Left lung (tissue), 14 donors: ENCODE measurements at places on chromosomes 1 and 21.
A peak's percentile ranks its signal among the peaks of the same experiment; 100 is the strongest.

DNA sequence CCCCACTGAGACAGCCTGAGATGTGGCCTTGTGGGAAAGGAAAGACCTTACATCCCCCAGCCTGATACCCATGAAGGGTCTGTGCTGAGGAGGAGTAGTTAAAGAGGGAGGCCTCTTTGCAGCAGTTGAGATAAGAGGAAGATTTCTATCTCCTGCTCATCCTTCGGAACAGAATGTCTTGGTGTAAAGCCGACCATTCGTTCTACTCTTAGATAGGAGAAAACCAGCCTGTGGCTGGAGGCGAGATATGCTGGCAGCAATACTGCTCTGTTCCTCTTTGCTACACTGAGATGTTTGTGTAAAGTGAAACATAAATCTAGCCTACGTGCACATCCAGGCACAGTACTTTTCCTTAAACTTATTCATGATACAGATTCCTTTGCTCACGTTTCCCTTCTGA lies 1.5 kb upstream of the CCDC27 start:
- DNase-seq: no peak

GRCh38 chr1:35988237-35988636 lies 57.3 kb downstream of the AGO3 start:
- DNase-seq: no peak

DNA sequence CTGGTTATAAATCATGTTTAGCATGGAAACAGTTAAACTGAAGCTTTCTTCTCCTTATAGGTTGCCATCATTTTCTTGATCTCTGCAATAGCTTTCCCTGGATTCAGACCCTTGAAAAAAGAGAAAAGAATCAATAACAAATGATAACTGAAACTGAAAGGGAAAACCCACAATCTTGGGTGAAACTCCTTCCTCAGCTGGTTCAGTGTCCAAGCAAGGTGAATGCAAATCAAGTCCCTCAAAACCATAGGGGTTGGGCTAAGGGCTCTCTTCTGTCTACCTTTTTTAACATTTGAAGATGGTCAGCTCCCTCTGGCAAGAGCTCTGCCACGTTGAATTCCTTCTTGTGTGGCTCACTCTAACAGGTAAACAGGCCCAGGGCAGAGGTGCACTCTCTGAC lies 7.1 kb upstream of the ATP13A2 start:
- DNase-seq: no peak

GRCh38 chr1:210728437-210729149 lies 399.9 kb downstream of the HHAT start:
- DNase-seq: no peak

- DNase-seq: no peak
Observed at GRCh38 chr1:111487133-111487532, 13.3 kb downstream of the C1orf162 start.

GRCh38 chr1:52057255-52057654 lies 1.2 kb downstream of the BTF3L4 start:
- DNase-seq: no peak

DNA sequence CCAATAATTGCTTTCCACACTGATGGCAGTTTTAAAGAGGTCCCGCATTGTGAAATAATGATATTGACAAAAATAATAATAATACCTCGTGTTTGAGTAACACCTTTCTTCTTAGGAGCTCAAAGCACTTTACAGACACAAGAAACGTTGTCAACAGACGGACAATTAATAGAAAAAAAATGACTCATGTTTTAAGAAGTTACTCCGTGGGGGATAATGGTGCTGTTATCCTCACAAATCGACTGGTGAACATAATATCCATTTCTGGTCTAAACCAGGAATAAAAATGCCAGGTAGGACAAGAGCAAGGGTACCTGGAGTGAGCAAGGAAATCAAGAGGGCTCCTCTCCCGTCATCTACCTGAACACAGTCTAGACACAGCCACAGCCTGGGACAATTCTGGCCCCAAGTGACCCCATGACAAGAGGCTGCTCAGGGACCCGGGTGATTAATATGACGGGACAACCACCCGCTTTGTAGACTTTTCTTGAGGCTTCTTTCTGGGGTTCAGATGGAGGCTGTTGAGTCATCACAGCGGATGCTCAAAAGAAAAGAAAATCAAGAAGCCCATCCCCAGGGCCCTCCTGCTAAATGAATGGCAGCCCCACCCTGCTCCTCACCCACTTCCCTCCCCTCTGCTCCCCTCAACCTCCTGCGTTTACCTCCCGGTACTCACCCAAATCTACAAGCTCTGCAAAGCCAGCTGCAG lies 146.2 kb upstream of the IRF2BP2 start:
- DNase-seq: no peak

DNA sequence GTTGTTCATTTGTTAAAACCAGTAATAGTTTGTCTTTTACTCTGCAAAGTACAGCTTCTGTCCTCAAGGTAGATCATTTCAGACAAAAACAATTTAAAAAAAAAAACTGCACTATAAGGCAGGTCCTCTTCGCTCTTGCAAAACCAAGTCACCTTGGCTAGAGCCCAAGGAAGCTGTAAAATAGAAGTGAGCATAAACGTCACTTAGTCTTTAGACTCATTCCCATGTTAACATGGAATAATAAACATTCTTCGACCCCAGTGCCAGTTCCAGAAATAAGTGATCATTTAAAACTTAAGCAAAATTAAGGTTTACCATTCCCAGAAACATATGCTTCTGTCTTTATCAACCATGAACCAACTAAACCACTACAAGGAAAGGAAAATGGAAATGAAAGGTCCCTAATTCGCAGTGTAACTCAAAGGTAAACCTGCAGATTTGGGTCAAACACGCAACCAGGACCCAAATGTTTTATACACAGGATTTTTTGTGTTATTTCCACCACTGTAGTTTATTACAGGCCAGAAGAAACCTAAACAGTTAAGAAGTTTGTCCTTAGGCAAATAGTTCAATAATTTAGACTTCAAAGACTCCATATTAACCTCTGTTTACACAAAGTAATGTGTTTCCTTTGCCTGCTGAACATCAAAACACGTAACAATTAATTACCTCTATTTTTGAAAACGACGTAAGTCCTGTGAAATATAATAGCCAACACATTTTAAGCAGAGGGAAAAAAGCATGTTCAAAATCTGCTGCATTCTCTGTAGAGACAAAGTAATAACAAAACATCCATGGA lies 54.6 kb downstream of the TGFBR3 start:
- no peak for DNase-seq

DNA sequence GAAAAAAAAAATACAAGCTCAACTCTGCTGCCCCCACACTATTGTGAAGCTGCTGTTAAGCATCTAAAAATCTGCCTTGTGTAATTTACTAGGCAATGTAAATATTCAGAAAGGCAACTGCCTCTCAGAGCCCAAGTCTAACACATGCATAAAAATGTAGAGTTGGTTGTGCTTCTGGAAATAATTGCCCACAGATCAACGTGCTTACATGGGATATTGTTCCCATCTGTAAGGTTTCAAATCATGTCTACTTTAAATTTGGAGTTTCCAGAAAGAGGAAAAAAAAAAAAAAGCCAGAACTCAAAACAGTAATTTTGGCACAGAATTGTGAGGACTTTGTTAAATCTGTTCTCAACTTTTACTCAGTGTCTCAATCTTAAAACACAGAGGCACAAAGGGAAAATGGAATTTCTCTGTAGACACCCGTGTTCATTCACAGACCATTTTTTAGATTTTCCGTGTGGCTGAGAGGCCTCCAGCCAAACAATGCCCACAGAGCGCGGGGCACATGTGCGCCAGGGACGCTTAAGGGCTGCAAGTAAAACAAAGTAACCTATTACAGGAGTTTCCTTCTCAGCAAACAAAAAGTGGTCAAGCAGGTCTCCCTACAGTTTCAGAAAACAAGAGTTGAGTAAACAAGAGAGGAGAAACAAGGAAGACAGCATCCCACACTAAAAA lies 115.5 kb downstream of the RERE start:
- peak; percentile 56 for DNase-seq

DNA sequence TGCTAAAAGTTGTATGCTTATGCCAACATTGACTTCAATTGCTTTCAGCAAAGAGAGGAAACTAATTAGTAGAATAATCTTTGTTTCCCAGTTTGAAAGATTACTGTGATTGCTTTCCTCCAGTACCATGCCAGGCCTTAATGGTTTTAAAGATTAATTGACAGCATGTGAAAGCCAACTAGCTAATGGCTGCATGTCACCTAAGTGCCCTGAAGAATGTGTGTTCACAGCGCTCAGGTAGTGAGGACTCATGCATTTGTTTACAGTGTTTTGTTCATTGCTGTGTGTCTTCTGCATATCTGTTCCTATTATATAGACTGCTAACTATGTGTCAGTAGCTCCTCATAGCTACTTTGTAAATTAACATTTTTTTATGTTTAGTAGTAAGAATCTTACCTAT lies 335.6 kb downstream of the LRRIQ3 start:
- DNase-seq: no peak
